ENCODE measurements at places on chromosomes 1 and 21.
A peak's percentile ranks its signal among the peaks of the same experiment; 100 is the strongest.

- no peak for DNase-seq
These were observed 19.7 kb upstream of the TMEM52 start for GRCh38 chr1:1938613-1939295.

GRCh38 chr1:229272164-229273158 lies 1.6 kb downstream of the RAB4A start:
- no peak for DNase-seq

DNA sequence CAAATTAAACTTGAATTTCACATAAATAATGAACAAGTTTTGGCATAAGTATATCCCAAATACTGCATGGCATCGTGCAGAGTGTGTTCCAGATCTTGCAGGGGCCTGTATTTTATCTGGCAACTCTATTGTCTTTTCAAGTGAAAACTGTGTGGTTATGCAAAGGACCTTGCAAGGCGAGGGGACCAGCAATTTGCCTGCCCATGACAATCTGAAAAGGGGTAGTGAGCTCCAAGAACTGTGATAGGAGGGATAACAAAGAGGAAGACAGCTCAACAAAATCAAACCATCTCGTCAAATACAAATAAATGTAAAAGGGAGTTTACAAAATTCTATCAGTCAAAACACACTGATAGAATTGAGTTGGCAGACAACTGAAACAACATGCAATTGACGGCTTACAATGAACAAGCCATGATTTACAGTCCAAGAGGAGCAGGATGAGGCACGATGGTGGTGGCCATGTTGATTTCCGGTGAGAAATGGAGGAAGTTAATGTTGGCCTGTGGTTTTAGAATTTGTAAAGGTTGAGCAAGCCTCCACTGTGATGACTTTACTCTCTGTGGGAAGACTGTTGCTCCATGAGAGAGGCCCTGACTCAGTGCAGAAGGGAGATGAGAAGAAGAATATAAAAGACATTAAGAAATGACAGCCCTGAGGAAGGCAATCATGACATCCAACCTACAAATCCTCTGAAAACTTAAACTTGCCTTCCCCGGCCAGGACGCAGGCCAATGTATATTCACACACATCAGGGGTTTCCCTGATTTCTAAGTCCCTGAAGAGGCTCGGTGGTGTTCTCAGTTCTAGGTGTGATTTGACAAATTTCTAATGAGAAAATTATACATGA lies 132.2 kb downstream of the ADSS2 start:
- DNase-seq: peak; percentile 74

GRCh38 chr1:234730475-234730769 lies 120.4 kb upstream of the IRF2BP2 start:
- no peak for DNase-seq

GRCh38 chr1:67814121-67814772 lies 19.0 kb downstream of the GNG12 start:
- no peak for DNase-seq

DNA sequence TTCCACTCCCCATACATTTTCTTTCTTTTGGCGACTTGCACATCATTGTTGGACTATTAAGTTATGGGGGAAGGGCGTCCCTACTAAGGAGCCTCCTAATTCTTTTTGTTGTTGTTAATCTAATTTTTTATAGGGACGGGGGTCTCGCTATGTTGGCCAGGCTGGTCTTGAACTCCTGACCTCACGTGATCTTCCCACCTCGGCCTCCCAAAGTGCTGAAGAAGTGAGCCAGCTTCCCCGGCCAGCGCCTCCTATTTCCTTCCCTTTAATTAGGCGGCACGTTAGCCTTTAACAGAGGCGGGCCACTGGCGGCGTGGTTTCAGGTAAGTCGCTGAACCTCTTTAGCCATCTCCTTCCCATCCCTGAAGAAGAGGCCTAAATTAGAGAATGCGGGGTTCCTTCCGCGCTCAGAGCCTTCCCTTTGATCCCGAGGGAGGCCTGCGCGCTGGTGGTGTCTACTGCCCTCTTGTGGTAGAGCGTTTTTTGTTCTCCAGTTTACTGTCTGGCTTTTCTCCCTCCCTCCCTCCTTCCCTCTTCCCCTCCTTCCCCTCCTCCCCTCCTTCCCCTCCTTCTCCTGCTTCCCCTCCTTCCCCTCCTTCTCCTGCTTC lies 38.1 kb downstream of the TNFRSF9 start:
- DNase-seq: peak; percentile 58

DNA sequence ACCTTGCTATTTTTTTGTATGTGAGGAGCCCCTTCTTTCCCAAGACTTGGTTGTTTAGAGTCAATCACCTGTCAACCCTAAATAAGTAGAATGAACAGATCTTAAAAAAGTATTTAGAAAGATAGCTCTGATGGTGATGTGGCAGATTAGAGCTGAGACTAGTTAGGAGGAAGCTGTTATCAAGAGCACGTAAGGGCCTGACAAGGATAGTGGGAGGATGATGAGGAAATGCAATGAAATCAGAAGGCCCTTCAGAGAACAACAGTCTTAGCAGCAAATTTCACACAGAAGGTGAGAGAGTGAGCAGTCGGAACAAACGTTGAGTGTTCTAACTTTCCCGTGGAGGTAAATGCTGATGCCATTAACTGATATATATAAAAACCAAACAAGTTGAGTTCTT lies 15.9 kb upstream of the S1PR1 start:
- DNase-seq: no peak

- no peak for DNase-seq
These were observed 39.8 kb upstream of the FHAD1 start for GRCh38 chr1:15207031-15207828.

DNA sequence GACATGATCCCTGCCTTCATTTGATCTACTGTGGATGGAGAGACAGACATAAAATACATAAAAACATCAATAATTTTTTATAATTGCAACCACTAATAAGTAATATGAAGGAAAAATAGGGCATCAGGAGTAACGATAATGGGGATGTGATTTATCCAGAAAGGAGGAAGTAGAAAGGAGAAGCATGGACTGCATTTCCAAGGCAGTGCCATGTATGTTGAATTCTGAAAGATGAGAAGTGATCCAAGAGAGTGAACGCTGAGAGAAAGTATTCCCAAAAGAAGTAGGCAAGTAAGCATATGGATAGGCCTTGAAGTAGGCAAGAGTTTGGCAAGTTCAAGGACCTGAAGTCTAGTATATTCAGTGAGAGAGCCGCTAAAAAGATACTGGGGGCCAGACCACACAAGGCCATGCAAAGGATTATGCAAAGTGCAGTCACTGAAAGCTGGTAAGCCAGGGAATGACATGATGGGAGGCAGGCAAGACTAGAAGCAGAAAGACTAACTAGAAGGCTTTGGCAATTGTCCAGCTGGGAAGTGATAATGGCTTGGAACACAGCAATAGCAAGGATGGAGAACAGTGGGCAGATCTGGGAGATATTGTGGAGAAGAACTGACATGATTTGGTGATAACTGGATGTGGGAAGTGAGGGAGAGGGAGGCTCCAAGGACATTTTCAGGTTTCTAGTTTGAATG lies 85.9 kb downstream of the TM2D1 start:
- DNase-seq: no peak

GRCh38 chr1:107550358-107550757 lies 409.5 kb downstream of the NTNG1 start:
- DNase-seq: no peak

GRCh38 chr1:85465786-85466134 lies 801 bp upstream of the DDAH1 start:
- DNase-seq: no peak

GRCh38 chr1:107964336-107965109 lies 457 bp downstream of the VAV3 start:
- DNase-seq: peak; percentile 18

DNA sequence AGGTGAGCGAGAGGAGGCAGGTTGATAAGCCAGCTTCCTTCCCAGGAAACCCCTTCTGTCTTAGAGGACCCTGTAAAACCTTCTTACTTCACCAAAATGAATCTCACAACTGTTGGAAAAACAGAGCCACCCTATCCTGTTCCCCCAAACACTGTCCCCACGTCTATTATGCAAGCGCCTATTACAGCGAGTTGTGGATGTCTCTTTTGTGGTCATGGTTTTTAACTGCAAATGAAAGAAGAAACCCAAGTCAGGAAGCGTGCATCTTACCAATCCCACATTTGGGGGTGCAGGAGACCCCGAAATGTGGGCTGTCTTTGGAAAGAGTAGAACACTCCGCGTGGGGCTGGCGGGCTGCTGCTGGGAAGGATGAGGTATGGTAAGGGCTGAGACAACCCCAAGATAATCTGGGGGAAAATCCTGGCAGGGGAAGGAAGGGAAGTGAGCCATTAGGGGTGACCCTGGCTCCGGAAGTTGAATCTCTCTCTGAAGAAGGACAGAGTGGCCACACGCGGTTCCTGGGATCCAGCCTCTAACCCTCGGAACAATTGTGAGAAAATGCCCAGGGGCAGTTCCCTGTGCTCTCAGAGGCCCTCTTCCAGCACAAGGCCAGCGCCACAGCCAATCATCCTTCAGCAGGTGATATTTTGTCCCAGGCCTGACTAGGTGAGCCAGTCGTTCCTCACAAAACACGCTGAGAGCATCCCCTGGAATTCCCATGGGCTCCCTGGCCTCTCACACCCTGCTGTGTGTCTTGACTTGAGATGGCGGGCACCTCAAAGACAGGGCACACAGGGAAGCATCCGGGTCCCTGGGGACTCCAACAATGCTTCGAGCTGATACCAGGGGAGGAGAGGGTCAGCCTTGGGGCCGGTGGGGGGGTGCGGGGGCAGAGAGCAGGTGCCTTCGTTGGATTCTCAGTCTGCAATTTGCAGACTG lies 168.5 kb upstream of the IRF2BP2 start:
- no peak for DNase-seq

DNA sequence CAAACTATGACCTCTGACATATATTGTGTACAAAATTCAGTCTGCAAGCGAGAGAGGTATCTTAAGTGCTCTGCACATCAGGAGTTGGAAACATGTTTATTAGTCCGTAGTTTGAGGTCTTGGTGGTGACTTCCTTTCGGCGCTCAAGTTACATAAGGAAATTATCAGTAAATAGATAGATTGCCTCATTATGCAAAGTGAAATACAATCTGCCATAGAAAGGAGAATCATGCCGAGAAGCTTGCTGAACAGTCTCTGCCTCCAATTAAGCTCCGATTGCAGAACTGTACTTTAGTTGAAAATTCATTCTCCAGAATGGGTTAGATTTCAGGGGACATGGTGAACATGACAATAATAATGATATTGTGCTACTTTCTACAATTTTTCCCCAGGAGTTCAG lies 271.8 kb downstream of the BRINP2 start:
- no peak for DNase-seq

DNA sequence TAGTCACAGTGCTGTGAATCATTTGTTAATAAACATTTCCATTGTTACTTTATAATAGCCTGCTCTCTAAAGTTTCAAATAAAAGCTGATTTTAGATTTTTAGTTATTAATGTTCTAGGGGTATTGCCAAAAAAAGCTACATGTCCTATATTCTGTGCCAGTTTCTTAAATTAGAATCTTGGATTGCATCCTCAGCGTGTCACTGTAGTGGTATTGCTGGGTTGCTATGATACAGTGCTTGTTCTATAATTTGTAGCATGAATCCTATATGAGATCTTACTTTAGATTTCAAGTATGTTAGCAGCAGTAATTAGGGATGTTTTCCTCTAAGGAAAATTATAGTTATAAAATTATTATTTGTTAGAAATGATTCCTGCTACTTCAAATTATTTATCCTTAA lies 16.4 kb downstream of the PPP2R5A start:
- DNase-seq: no peak

DNA sequence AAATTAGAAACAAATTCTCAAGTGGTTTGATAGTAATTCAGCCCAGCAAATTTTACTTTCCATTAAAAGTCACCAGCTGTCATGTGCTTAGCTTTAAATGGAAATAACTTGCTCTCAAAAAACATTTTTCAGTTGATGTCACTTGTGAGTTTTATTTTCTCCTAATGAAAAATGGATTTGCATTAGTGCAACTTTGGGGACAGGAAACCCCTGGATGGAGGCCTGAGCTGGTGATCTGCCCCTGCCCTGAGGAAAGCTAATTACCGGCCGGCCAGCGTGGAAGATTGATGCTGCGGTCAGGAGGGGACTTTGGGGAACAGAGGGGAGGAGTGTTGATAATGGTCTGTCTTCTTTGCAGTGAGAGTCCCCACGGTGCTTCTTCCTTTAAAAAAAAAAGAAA lies 66.8 kb upstream of the ANGPTL1 start:
- no peak for DNase-seq

GRCh38 chr1:190196020-190196419 lies 281.6 kb downstream of the BRINP3 start:
- no peak for DNase-seq

GRCh38 chr1:162680419-162681121 lies 48.3 kb downstream of the DDR2 start:
- no peak for DNase-seq

- DNase-seq: no peak
These were observed 4.1 kb upstream of the CDC42BPA start for GRCh38 chr1:227322376-227322775.

GRCh38 chr1:11170102-11170501 lies 19.1 kb upstream of the ANGPTL7 start:
- DNase-seq: no peak

DNA sequence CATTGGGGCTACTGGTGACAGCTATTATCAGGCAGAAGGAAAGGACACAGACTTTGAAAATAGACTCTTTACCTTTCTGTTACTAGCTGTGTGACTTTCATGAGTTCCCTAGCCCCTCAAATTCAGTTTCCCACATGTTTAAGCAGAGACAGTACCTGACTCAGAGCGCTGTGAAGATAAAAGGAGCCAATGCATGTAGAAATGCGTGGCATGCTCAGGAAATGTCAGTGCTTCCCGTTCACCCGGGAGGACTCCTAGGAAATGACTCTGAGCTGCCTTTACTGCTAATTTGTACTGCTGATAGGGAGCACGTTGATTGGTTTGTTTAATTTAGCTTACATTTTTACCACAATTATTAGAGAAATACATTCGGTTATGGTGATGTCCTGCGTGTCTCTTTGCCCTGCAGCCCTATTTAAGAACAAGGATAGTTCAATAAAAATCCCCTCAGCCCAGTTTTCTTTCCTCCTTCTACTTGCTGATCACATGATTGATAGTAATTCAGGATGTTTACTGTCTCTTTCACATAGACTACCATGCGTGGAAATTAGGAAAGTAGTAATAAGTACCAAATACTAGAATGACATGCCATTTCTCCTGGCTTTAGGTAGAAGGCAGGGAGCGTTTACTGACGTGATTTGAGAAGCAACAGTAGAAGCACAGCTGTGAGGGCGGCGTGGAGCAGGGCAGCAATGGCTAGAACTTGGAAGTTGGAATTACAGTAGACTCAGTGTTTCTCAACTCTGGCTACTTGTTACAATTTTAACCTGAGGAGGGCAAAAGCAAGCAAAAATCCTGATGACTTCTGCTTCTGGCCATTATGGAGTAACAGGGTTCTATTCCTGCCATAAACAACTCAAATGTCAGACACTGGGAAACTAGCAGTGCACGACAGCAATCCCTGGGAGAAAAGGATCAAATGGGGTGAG lies 15.9 kb downstream of the PDIK1L start:
- no peak for DNase-seq

GRCh38 chr1:6614019-6614928 lies 743 bp downstream of the PHF13 start:
- peak; percentile 58 for DNase-seq

- peak; percentile 28 for DNase-seq
These were observed 33.2 kb downstream of the NHLH2 start for GRCh38 chr1:115807723-115808122.

- DNase-seq: no peak
These were observed 15.7 kb downstream of the ATPAF1 start for GRCh38 chr1:46652321-46653100.

- no peak for DNase-seq
These were observed 76.0 kb downstream of the STUM start for GRCh38 chr1:226624526-226624925.

- no peak for DNase-seq
These were observed 18.9 kb downstream of the COLGALT2 start for GRCh38 chr1:184018622-184019021.

GRCh38 chr1:86154571-86155050 lies 2.0 kb downstream of the COL24A1 start:
- no peak for DNase-seq

Measured in activated CD4-positive, alpha-beta memory T cell treated with anti-CD3 and anti-CD28 coated beads, Interleukin-2, amount 10 ng/mL, durations not matched to agents 7 days and 5 days (primary cell).